Stimulated activated naive B cell treated with anti-CD40 and anti-IgM and Interleukin-4, amounts not matched to agents 10 μg/mL and 1 μg/mL and 100 μg/mL, for 72 hours (primary cell): ENCODE measurements at places on chromosomes 5 and 9.

GRCh38 chr9:133684121-133684935 lies 48.2 kb downstream of the DBH start:
- DNase-seq, result no peak

DNA sequence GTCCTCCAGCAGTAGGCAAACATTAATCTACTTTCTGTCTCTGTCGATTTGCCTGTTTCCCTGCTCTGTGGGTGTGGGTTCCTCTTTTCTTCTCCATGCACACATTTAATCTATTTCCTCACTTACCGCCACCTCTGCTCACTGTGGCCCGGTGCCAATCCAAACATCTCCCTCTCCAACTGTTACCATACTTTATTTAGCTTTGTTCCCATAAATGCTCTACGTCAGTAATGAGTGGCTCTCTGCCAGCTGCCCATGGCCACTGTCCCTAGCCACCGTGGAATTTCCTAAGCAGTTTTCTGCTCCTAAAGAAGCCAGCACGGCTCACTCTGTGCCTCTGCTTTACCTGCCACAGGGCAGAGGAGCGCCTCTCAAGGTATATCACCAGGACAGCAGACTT lies 19.5 kb upstream of the GOLPH3 start:
- no peak for DNase-seq

DNA sequence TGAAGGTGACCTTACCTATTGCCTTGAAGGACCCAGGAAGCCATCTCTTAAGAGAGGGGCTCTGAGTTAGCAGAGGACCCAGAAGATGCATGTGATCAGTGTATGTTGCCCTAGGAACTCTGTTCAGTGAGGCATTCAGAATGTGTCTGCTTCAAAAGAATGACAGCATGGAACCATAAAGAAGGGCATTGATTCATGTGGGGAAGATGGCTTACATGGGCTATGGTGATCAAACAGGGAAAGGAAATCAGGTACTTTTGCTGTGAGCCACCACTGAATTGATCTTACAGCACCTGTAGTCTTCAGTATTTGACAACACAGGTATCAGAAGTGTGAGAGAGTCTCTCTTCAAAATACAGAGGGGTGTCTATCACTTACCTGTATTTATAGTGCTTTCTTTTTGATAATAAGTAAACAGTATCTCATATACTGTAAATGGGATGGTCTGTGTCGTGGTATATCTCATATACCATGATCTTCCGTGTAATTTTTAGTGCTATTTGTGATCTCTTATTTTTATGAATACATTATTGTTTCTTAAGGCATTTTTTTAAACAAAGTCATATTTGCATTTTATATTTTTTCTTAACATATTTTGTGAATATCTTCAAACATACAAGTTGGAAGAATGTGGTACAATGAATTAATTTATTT lies 57.0 kb downstream of the FOCAD start:
- no peak for DNase-seq

DNA sequence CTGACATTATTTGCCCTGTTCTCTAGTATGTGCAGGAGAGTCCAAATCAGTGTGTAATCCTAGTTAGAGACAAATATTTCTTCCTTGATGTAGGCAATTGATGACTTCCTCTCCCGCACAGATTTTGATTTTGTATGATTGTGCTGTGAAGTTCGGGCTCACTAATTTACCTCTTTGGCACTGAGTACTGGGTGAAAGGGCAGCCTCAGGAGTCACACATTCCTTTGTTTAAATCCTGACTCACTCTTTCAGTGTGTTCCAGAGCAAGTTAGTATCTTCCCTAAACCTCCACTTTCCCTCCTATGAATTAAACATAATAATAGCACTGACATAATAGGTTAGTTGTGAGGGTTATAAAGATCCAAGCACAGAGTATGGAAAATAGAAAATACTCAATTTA lies 269.7 kb downstream of the ISL1 start:
- no peak for DNase-seq

DNA sequence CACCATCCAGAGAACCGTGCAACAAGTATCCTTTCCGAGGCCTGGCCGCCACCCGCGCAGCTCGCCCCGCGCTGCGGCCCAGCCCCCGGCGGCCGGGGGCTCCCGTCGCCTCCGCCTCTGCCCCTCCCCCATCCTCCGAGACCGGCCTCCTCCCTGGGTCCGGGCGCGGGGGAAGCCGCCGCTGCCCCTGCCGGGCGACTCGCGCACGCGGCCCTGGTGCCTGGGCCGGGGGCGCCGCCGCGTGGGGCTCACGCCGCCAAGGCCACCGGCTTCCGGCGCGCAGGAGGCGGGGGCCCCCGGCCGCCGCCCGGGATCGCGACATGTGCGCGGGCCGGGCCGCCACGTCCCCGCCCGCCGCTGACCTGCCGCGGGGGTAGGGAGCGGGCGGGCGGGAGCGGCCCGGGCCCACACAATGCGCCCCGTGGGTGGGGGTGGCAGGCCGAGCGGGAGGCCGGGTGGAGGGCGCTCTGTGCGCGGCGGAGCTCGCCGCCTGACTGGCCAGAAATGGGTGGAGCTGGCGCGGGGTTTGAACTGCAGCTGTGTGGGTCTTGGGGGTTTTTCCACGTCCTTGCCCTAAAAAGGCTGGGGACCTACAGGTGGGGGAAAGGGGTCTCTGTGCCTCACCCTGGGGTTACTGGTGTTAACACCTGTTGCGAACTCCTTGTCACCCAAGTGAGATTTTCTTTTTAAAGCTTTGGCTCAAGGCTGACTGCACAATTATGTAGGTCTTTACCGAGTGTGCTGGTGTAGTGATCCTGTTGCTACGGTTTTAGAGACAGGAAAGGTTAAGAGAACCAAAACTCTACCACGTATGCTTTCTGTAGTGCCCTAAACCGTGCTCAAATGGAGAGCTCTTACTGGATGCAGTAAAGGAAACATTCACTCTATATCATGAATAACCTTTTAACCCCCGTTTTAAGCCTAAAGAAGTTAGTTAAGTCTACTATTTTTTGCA lies 32.3 kb downstream of the TNPO1 start:
- DNase-seq, result peak; percentile 41

DNA sequence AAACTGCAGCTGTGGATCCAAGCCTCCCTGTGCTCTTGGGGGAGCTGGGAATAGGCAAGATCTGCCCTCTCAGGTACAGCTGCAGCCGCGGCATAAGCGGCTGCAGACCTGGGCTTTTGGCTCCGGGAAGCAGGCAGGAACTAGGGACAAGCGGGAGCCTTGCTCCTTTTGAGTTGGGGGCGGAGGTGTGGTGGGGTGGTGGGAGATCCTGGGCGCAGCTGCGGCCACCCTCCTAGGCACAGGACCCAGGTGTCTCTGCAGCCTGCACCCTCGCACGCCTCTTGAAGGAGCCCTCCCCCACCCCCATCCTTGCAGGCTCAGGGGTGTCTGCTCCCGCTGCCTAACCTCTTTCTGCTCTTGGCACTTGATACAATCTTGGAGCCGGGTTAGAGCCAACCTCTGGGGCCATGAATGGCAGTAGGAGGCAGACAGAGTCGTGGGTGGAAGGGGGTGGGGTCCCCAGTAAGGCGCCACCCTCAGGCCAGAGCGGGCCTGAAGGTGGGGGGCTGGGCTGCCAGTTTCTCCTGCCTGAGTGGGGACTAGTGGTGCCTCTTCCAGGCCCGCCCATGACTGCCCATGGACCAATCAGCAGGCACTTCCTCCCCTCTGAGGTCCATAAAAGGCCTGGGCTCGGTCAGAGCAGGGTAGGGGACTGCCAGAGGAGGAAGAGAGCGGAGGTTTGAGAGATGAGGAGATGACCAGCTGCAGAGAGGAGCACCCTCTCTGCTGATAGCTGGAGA lies 267.6 kb upstream of the TNC start:
- no peak for DNase-seq

DNA sequence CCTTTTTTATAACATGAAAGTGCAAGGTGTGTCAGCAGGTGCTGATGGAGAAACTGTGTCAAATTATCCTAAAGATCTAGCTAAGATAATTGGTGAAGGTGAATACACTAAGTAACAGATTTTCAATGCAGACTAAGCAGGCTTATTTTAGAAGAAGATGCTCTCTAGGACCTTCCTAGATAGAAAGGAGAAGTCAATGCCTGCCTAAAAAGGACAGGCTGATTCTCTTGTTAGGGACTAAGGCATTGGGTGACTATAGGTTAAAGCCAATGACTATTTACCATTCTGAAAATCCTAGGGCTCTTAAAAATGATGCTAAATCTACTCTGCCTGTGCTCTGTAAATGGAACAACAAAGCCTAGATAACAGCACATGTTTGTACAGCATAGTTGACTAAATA lies 1682.4 kb downstream of the MAT2B start:
- no peak for DNase-seq
